Mesothelial cell of epicardium (in vitro differentiated cells): ENCODE measurements at places on chromosomes 11 and 22. TPM values are rescaled to one million over a fixed set of nuclear protein-coding genes. Genes with fewer than 3 reads are reported as not detected.

DNA sequence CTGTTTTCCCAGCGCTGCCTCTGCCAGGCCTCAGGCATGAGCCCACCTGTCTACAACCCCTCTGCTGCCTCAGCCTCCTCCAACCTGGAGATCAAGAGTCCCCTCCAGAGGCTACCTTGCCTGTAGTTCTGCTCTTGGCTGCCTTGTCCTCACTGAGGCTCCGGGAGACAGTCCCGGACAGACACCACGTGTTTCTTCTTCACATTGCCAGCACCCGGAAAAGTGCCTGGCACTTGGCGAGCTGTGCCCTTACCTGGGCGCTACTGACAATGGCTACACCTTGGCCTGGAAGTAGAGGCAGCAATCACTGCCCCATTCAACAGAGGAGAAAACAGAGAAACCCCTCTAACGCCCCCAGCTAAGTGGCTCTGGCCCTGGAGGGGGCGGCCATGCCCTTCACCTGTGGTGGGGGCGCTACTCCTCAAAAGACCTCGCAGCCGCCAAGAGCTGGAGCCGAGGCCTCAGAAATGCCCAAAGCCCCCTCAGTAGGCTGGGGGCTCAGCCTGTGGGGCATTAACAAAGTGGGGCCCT is 3.0 kb upstream of the NAP1L4 start:
- H3K4me3 ChIP-seq = no peak overlapping the region
- no peaks in the 10 kb centered on the region for H3K27me3 ChIP-seq
- no peak overlapping the region for H3K27ac ChIP-seq
- H3K36me3 ChIP-seq = peaks cover 3% of the 10 kb centered on the region
- peaks cover 10% of the 10 kb centered on the region for H3K4me1 ChIP-seq

MMP10 gene
- not detected in 3 replicates for total RNA-seq

GRCh38 chr11:3156661-3157311 is 8.3 kb downstream of the OSBPL5 start:
- peaks cover 1% of the 10 kb centered on the region for H3K36me3 ChIP-seq
- peak overlapping the region; percentile 77 for H3K27ac ChIP-seq
- DNase-seq = no peak
- H3K27me3 ChIP-seq = peaks cover 5% of the 10 kb centered on the region
- peaks cover 81% of the 10 kb centered on the region for H3K4me1 ChIP-seq

GRCh38 chr22:32100711-32101110 is 57.6 kb downstream of the SLC5A1 start:
- H3K4me3 ChIP-seq = no peak overlapping the region
- H3K4me1 ChIP-seq = no peaks in the 10 kb centered on the region
- no peak overlapping the region for H3K27ac ChIP-seq
- peaks cover 59% of the 10 kb centered on the region for H3K27me3 ChIP-seq

DNA sequence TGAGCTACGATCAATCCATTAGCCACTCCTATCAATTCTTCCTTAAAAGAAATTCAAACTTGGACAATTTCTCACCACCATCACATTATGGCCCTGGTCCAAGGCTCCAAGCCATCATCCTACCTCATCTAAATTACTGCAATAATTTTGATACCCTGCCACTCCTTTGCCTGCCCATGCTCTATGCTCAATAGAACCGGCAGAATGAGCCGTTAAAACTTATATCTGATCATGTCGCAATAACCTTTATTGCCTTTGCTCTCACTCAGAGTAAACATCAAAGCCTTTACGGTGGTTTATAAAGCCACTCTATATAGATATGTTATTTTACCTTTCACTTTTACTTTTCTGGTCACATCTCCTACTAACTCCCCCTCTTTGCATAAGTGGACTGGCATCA is 2392.1 kb upstream of the RAG2 start:
- H3K4me3 ChIP-seq = no peak overlapping the region
- no peak for DNase-seq
- no peaks in the 10 kb centered on the region for H3K4me1 ChIP-seq
- no peaks in the 10 kb centered on the region for H3K27me3 ChIP-seq
- H3K36me3 ChIP-seq = no peaks in the 10 kb centered on the region

DNA sequence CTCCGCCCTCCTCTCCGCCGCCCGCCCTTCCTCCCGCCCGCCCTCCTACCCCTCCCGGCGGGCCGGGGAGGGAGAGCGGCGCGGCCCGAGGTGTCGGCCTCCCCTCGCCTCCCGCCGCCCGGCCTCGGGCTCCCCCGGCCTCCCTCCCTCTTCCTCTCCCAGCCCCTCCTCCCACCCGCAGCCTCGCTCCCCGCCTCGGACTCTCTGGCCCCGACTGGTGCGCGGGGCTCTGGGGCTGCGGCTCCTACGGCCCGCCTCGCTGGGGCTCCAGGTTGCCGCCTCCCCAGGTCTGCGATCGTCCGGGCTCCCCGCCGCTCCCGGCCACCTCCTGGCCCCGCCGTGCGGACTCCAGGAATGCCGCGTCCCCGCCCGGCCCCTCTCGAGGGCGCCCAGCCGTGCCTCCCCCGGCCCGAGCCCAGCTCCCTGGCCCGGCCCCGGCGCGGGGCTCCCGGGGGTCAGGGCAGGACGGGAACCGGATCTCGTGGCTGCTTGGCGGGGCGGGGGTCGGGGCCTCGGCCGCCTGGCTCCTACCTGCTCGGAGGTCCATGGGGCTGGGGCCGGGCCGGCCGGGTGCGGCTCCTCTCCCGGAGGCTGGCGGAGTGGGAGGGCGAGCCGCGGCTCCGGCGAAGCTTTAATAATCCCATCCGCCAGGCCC is at the start of gene CLCF1:
CLCF1 (minus strand) TSS at position 606 of the 655 bp plus-strand sequence; CDS start at position 547, 59 bp downstream.
- peak within 1 kb of the TSS; percentile 94 for H3K27ac ChIP-seq
- peaks cover 56% of the 10 kb centered on the region for H3K4me1 ChIP-seq
- peak; percentile 68 for DNase-seq
- peak within 1 kb of the TSS; percentile 83 for H3K4me3 ChIP-seq

- no peaks in the 10 kb centered on the region for H3K4me1 ChIP-seq
- H3K27ac ChIP-seq = no peak overlapping the region
- H3K4me3 ChIP-seq = no peak overlapping the region
- peaks cover 18% of the 10 kb centered on the region for H3K36me3 ChIP-seq
Observed at GRCh38 chr11:10490398-10491241, 35.6 kb downstream of the AMPD3 start.

WBP2NL gene
- total RNA-seq = not detected in 3 replicates
